ENCODE measurements at places on chromosomes 3 and 15. TPM values are rescaled to one million over a fixed set of nuclear protein-coding genes. Genes with fewer than 3 reads are reported as not detected.

Gene VGLL3
- total RNA-seq = 32.4 TPM

Gene ARPP19
- total RNA-seq = 82.7 TPM

Gene DUOX1
- 1.1 TPM for total RNA-seq

Gene MED12L
- 0.07 TPM for total RNA-seq

Gene ATP13A4
- not detected for total RNA-seq

Gene NECTIN3
- 16.6 TPM for total RNA-seq

Gene AMOTL2
- total RNA-seq = 119 TPM

GRCh38 chr3:101999177-101999779 is 150.0 kb downstream of the NFKBIZ start:
- no peak for DNase-seq

DNA sequence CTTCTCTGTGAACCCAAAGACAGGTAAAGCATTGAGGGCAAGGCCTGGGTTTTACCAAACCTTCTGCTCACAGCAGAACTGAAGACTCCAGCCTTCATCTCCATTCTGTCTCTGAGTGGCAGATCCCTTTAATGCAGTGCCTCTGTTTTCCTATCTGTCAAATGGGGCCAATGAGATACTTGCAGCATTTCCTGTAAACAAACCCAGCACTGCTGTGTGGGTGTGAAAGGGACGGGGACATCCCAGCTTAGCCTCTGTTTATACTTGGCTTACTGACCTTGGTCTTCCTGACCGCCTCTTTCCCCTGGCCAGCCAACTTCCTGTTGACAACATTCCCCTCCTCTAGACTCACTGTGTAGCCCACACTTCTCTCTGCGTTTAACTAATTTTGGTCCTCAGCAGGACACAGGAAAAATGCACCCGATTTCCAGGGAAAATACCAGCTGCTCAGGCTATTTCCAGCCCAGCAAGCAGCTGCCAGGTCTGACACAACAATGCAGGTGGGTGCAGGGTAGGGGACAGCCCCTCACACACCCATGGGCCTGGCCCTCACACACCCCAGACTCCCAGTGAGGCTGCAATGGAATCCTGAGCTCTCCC is 105.9 kb upstream of the HERC1 start:
- DNase-seq = peak; percentile 59

DNA sequence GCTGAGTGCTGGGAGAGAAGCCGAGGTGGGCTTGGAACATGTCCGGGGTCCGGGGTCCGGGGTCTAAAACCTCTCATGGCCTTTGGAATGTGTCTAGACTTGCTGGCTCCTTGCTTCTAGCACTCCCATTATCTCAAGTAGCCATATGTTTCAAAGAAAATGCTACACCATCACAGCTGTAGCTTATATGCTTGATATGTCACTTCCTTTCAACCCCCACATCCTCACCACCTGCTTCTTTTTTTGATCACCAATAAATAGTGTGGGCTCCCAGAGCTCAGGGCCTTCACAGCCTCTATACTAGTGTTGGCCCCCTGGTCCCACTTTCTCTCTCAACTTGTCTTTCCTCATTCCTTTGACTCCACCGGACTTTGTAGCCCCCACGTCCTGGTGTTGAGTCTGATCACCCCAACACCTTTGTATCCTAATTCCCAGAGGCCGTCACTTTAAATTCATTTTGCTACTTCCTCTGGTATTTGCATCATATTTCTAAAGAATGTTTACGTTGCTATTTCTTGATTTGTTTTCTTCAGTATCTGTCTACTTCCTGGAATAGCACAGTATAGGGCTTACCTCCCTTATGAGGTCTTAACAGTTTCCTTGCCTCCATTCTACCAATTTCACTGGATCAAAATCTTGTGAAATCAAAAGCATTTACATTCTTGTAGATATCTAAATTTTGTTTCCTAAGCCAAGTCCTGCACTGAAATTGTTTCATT is 71.9 kb upstream of the CHRNB4 start:
- DNase-seq = no peak

- DNase-seq = no peak
Measured at GRCh38 chr3:156818273-156818651, 7.9 kb upstream of the LEKR1 start.

- no peak for DNase-seq
Measured at GRCh38 chr15:58856086-58856485, 77.4 kb downstream of the SLTM start.

- DNase-seq = no peak
Measured at GRCh38 chr15:90036806-90037510, 35.8 kb downstream of the ZNF710 start.

DNA sequence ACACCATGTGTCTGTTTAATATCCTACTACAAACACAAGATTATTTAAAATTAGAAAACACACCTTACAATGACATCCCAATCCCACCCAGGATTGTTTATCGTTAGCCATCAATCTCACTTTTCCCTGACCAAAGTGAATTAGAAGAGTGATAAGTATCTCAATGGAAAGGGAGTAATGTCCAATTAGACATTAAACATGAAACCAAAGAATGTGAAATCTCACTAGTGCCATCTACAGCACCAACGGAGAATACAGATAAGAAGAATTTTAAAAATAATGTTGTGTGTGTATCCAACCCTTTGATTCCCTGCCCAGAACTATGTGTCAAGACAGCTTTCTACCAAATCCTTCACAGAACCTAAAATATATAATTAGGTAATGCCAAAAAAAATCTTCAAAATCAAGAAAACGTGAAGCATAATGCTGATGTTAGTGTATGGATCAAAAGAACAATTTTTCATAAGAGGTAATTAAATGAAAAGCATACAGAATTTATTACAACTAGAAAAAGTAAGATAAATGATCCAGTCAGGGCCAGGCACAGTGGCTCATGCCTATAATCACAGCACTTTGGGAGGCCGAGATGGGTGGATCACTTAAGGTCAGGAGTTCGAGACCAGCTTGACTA is 64.2 kb downstream of the SCAPER start:
- DNase-seq = no peak

DNA sequence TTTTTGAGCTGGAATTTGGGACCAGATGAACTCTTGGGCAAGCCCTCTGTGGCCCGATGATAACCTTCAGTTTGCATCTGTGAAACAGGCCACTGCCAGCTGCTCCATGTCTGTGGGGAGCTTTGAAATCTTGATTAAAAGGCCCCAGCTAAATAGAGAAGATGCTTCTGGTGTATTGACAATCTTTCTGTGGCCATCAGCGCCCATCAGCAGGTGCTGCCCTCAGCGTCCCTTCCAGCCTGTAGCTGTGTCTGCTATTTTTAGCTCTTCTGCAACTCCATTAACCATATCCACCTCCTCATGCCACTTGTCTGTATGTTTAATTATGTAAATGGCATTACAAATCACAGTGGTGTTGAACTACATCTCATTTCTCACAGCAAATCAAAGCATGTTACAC is 54.0 kb downstream of the CHCHD6 start:
- no peak for DNase-seq

- DNase-seq = no peak
Measured at GRCh38 chr15:96126859-96127258, 203.6 kb upstream of the NR2F2 start.

DNA sequence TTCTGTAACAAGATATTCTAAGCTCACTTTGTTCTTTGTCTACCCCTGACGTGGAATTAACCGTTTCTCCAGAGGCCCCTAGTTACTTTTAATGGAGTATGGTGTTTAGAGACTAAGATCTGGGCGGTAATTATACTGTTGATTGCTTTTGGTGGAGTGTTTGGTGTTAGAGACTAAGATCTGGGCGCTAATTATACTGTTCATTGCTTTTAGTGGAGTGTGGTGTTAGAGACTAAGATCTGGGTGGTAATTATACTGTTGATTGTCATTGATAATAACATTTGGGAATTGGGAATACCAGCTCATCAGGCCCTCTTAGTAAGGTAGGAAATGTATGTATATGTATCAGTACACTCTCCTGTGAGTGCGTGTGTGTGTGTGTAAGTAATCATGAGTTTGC is 66.6 kb downstream of the LMLN start:
- no peak for DNase-seq

GRCh38 chr3:58555203-58555602 is 18.2 kb upstream of the ACOX2 start:
- no peak for DNase-seq

- DNase-seq = peak; percentile 60
Measured at GRCh38 chr3:184540777-184541681, 20.6 kb upstream of the EPHB3 start.

DNA sequence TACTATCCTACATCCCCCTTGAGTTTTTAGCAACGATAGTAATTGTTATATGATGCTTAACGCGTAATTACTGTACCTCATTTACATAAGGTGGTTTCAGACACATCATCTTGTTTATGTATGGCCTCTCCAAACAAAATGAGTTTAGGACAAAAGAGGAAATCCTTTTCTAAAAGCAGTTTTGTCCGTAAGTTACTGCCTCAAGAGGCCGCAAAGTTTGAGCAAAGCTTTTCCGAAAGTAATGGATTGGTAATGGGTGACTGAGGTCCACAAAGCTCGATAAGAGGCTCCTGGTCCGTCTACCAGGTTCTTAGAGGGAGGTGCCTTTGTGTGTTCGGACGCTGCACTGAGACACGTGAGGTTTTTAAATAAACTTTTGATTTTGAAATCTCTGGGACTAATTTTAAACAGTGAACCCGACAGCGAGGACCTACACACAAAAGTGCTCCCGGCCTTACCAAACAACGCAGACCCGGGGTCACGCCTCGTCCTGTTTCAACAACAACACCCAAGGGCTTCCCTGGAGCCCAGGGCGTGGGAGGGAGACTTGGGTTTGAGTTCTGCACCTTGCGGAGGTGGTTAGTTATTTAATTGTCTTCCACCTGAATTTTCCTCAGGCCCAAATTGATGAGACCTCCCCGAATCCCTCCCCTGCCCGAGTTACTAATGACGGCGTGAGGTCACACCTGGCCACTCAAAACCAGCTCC is 456 bp upstream of the C15orf61 start:
- DNase-seq = no peak

- no peak for DNase-seq
Measured at GRCh38 chr3:194749631-194750490, 64.2 kb downstream of the FAM43A start.

- DNase-seq = no peak
Measured at GRCh38 chr15:28105793-28106192, 6.7 kb upstream of the OCA2 start.

GRCh38 chr15:99282121-99282520 is 30.8 kb downstream of the LRRC28 start:
- DNase-seq = no peak

DNA sequence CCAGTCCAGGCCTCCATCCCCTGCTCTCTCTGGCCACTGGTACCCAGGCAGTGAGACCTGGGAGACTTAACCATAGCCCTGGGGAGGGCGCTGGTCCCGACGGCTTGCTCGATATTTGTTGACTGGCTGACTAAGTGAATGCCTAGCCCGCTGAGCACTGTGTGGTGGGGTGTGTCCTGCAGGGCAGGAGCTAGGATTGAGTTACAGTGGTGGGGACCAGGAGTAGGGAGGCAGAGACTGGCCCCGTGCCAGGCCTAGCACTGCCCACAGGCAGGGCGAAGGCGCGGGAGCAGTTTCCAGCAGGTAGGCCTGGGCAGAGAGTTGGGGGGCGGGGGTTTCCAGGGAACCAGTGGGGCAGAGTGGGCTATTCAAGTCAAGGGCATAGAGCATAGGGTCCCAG is at the start of gene VILL:
Gene VILL (plus strand): TSS at position 260 of the 400 bp plus-strand sequence. CDS start 2,887 bp downstream, outside the sequence.
- DNase-seq = no peak

DNA sequence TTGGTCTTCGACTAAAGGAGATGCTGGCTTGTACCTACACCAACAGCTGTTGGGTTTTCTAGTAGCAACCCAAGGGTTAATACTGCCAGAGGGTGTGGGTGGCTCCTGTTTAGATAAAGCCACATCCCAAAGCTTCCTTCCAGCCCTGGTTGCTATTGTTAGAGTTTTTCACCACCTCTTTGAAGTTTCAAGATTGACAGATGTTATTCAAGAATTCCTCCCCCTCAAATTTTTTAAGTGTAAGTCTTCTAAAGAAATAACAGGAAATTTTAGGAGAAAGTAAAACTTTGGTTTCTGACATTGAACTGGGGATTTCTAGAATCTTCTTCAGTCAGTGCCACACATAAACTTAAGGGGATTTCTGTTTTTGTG is 60.9 kb downstream of the TGFBR2 start:
- no peak for DNase-seq

GRCh38 chr3:154113609-154114008 is 7.6 kb upstream of the ARHGEF26 start:
- no peak for DNase-seq

DNA sequence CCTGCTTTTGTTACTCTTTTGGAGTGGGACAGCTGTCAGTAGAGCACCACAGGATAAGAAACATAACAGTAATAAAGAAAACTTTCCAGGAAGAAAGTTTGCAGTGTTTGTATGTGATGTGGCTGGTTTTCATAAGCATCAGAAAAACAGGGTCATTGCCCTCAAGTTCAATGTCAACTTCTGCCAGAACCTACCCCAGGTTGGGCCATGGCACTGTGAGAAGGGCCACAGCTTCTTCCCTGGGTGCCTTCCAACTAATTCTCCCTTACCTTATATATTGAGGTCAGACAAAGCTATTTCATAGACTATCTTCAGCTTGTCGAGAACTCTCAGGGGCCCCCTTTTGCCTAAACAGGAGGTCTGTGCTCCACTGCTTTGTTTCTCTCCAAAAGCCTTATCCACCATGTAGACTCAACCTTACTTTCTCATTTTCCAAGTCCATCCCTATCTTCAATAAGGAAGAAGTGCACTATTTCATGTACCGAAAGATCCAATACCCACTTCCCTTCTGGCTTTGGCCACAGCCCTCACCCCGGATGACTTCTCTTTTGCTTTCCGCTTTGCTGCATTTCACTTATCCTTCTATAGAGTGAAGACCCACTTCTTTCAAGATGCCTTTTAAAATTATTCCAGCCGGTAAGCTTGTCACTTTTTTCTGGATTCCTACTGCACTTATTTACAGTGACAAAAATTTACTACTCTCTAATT is 38.2 kb upstream of the PLCL2 start:
- DNase-seq = no peak

All from right atrium auricular region (tissue), 2 donors.